Stimulated activated CD4-positive, alpha-beta T cell treated with anti-CD3 and anti-CD28 coated beads, Interleukin-4, amount 100 ng/mL, for 24 hours (primary cell): ENCODE measurements at places on chromosomes 16 and 17.
A peak's percentile ranks its signal among the peaks of the same experiment; 100 is the strongest.

GRCh38 chr16:82460766-82461165, 166.0 kb upstream of the CDH13 start:
- no peak for DNase-seq

DNA sequence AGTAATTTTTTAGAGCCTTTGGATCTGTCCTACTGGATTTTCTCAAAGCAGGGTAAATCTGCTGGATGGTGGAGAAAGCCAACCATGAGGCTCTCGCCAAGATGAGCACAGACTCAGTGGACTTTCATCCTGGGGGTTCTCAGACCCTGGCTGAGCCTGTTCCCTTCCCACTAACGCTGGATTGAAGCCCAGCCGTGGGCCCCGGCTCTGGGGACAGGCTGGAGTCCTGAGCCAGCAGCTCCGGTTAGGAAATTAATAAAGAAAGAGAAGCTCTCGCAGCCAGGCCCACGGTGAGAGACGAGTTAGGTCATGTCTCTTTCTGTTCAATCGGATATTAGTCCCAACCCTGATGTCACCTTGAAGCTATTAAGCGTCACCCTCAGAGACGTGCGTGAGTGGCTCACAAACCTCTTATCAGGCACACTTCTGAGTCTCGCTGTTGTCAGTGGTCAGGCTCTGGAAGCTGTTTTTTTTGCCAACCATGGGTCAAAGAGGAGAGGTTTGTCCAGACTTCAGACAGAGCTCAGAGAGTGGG, 27.1 kb downstream of the MEOX1 start:
- no peak for DNase-seq

DNA sequence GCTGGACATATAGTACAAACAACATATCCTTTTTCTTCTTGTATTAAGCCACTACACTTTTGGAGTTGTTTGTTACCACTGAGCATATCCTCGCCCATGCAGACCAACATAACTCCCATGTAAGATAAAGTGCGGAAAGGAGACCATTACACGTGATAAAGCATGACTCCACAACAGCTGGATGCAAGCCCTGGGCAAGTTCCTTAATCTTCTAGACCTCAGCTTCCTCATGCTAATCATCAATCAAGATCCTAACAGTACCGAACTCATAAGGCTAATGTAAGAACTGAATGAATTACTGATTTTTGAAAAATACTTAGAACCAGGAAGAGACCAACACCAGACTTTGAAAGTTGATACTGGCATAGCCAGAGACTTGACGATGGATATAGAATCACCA, 47.0 kb upstream of the GSG1L start:
- DNase-seq: no peak

GRCh38 chr16:49951574-49952195, 73.3 kb upstream of the CNEP1R1 start:
- DNase-seq: no peak

GRCh38 chr16:57262841-57263540, 17.9 kb downstream of the ARL2BP start:
- DNase-seq: no peak

DNA sequence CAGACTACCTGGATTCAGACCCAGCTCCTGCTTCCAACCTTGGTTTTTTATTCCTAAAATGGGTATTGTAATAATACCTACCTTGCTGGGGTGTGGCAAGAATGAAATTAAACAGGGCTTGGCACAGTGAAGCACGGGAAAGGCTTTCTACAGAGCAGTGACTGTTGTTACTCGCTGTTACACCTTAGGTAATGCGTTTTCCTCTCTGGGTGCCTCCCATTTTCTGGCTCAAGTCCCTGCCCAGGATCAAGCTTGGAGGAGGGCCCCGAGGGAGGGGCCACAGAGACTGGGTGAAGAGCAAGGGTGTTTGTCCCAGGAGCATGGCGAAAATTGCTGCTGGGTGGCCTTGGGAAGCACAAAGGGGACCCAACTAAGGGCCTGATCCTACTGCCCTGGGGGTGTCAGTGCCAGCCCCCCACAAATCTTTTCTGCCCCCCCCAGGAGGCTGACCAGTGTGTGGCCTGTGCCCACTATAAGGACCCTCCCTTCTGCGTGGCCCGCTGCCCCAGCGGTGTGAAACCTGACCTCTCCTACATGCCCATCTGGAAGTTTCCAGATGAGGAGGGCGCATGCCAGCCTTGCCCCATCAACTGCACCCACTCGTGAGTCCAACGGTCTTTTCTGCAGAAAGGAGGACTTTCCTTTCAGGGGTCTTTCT, 13.3 kb downstream of the MIEN1 start:
- DNase-seq: no peak

DNA sequence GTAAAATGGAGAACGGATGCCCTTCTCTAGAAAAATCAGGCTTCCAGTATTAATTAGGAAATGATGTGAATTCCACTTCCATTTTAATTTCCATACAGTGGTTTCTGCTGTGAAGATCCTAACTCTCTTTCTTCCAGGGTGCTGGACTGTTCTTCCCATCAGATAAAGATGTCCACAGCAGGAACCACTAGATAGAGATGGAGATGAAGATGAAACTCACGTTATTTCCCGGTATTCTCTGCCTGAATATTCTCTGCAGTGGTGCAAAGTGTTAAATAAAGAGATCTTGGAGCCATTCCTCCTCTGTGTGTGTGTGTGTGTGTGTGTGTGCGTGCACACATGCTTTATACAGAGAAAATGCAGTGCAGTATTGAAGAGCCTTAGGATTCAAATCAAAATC, 727.5 kb downstream of the KCNJ2 start:
- DNase-seq: no peak

DNA sequence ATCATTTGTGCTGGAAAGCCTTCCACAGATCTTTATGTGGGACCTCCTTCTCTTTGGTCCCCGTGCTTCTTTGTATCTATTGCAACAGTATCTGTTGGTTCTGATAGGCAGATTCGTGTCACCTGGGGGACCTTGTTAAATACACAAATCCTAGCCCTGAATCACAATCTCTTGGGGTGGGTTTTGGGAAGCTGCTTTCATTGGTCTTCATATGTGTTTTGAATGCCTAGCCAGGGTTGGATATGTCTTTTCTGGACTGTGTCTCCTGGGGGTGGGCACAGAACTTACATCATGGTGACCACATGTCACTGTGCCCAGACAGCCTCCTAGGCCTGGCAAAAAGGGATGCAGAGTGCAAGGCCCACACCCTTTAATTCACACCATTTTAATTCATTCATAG, 81.0 kb upstream of the HNF1B start:
- no peak for DNase-seq

DNA sequence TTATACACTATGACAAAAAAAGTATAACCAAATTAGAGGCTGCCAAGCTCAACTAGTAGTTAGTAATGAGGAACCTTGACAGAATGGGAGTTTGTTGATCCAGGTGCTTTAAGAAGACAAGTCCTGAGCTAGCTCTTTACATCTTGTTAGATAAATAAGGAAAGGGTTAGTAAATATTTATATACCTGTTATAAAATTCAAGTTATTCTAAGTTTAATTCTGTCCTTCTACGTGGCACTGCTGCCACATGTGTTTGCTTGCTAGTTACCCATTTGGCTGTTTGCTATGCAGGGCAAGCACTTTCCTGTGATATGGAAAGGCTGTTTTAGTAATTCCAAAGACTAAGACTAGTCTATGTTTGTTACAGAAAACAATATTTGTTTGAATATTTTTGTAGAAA, 180.5 kb downstream of the MYO1D start:
- DNase-seq: no peak

DNA sequence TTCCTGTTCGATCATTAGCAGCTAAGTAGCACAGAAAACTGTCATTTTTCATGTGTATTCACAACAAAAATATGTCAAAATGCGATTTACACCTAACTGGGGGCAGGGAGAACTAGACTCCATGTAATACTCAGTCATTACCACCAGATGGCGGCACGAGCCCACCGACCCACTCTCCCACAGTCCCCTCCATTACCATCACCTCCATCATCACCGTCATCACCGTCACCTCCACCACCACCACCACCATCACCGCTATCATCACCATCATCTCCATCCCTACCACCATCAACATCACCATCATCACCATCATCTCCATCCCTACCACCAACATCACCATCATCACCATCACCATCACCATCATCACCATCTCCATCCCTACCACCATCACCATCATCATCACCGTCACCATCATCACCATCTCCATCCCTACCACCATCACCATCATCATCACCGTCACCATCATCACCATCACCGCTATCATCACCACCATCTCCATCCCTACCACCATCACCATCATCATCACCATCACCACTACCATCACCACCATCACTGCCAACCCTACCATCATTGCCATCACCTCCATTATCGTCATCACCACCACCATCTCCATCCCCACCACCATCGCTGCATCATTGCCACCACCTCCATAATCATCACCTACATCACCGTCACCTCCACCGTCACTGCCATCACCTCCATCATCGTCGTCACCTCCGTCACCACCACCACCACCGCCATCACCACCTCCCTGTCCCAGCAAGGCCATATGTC, 14.4 kb downstream of the NDUFAF8 start:
- peak; percentile 66 for DNase-seq

GRCh38 chr16:57984443-57985203, 13.7 kb upstream of the CNGB1 start:
- DNase-seq: peak; percentile 91
